ENCODE measurements at places on chromosomes 12 and 14.

GRCh38 chr12:62728741-62729140 lies 206.2 kb downstream of the PPM1H start:
- no peak for DNase-seq

GRCh38 chr12:16669756-16670155 lies 63.8 kb upstream of the LMO3 start:
- DNase-seq = no peak

GRCh38 chr14:101030586-101030985 lies 127.1 kb upstream of the RTL1 start:
- no peak for DNase-seq

GRCh38 chr12:127559349-127560040 lies 707.5 kb upstream of the TMEM132C start:
- DNase-seq = no peak
